ENCODE measurements at places on chromosomes 2 and 18.
A peak's percentile ranks its signal among the peaks of the same experiment; 100 is the strongest.

DNA sequence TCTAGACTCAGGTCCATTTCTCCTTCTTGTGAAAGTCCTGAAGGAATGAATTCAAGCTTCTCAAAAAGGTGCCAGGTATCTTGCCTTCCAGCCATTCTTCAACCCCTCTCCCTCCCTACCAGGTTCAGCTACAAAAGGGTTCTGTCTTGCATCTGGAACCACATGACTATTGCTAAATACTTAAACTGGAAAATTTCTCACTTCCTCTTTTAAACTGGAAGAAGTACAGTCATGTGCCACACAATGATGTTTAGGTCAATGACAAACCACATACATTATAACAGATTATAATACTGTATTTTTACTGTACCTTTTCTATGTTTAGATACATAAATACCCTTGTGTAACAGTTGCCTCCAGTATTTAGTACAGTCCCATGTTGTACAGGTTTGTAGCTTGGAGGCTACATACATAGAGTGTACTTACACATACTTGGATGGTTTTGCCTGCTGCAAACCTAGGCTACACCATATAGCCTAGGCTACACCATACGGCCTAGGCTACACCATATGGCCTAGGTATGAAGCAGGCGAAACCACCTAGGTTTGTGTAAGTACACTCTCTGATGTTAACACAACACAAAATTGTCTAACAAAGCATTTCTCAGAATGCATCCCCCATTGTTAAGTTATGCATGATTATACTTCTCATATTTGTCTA lies 142.0 kb upstream of the DNMT3A start:
- no peak for DNase-seq

DNA sequence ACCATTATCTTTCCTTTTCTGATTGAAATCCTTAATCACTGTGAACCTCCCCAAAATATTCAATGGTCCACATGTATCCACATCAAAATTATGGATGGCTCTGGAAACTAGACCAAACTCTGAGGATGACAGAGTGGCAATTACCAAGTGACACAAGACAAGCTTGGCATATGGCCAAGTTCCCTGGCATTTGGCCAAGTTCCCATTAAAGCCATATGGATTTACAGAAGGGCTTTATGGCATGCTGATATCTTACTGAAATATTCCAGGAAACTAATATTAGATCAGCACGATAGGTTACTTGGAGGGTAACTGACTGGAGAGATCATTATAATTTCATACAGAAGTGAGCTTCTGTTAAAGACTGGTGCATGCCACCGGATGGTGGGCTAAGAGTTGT lies 21.9 kb upstream of the CERS6 start:
- no peak for DNase-seq

DNA sequence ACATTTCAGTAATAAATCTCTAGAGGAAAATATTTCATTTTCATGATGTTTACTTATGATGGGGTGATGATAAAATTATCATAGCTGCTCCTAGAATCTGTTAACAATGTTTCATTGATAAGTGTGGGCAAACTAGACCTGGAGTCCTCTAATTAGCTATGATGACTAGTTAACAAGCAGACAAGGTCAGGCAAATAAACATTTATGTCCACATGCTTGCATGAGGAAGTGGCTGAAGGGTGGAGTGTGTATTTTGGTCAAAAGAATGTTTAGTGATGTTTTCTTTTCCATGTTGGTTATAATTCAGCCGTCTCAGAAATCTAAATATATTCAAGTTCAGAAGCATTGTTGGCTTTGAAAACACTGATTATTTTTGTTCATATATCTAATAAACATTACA lies 99.9 kb upstream of the FN1 start:
- DNase-seq = no peak

- no peak for DNase-seq
These were observed 122.1 kb upstream of the STPG4 start for GRCh38 chr2:47277187-47277586.

DNA sequence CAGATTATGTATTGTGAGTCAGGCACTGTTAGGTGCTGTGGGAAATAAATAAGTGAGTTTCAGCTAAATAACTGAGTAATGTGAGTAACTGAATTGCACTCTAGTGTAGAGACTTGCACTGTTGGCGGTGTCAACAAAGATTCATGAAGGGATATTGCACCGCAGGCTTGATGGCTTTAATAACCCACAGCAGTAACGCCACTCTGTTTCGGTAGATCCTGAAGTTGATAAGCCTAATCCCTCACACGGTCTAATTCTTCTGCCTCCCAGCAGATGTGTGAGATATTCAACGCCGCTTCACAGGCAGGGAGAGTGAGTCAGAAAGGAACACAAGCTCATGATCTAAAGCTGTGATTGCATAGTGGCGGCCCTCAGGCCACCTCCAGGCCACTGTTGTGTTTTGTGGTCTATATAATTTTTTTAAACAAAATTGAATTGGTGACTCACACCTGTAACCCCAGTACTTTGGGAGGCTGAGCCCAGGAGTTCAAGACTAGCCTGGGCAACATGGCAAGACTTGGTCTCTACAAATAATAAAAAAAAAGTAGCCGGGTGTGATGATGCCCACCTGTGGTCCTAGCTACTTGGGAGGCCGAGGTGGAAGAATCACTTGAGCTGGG lies 94.3 kb downstream of the LIPG start:
- DNase-seq = peak; percentile 99

- no peak for DNase-seq
These were observed 865.1 kb upstream of the ACVR2A start for GRCh38 chr2:146979746-146980145.

DNA sequence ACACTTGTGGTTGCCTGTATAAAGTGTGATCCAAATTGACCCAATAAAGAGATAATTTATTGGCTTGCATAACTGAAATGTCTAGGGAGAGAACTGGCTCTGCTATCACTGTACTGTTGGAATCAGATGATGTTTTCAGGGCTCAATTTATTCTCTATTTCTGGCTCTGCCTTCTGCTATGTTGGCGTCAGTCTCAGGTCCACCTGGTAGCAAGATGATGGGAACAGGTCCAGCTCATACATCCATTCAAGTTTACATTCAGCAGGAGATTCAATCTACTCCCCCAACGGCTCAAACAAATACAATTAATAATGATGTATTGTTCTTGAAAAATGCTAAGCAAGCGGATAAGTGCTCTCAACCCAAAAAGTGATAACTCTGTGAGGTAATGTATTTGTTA lies 297.7 kb upstream of the SYT4 start:
- no peak for DNase-seq

- DNase-seq = no peak
These were observed 246.6 kb upstream of the NCKAP5 start for GRCh38 chr2:133814890-133815289.

GRCh38 chr2:8729939-8730338 lies 48.1 kb downstream of the ID2 start:
- DNase-seq = no peak

GRCh38 chr18:48200631-48201336 lies 208.4 kb downstream of the ZBTB7C start:
- no peak for DNase-seq

GRCh38 chr2:160201849-160202539 lies 1.9 kb upstream of the ITGB6 start:
- no peak for DNase-seq

DNA sequence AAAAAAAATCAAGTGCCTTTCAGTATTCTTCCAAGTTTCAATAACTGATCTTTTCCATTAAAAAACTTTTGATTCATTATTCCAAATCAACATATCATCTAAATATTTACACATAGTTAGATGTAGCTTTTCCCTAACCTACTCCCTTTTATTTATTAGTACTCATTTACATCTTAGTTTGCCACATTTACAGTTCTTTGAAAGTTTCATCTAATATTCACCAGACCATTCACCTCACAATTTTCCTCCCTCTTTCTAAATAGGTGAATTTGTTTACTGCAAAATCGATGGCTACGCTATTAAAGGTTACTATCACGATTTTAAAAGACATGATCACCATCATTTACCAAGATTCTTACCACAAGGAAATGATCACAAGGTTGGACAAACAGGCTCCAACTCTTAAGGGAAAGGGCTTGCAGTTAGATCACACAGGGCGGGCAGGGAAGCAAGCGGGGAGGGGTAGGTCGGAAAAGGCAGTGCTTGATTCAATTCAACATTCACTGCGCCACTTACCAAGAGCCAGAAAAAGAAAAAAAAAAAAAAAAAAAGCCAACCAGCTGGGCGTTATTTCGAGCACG lies 654 bp upstream of the MARCHF7 start:
- no peak for DNase-seq

- DNase-seq = no peak
These were observed 71.3 kb upstream of the TEX51 start for GRCh38 chr2:126827371-126827770.

DNA sequence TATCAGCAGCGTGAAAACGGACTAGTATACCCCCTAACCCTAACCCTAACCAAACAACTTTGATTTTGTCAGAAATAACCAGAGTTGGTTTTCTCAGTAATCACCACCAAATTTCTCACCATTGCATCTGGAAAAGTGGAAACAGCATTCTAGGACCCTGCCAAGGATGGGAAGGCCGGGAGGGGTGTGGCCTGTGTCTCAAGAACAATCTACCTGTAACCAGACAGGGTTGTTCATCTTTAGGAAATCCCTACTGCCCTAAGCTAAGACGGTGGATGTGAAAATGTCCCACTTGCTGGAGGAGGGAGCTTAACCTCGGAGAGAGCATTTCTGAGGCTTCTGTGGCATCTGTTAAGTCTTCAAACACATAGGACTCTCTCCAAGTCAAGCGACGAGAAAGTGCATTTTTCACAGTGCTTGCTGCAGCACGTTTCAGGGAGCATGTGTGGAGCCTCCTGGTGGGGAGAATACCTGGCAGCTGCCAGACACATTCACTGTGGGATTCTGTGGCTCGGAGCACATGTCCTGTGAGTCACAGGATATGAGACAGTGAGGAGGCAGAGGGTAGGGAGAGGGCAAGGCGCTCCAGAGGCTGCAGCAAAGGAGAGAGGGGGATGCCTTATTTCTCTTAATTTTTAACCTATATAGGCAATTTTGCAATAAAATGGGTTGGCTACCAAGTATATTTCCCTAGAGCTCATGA lies 207.5 kb downstream of the SPP2 start:
- peak; percentile 97 for DNase-seq

GRCh38 chr2:72126186-72127100 lies 21.2 kb downstream of the CYP26B1 start:
- no peak for DNase-seq

GRCh38 chr2:94984964-94985575 lies 40.4 kb upstream of the MAL start:
- DNase-seq = no peak

DNA sequence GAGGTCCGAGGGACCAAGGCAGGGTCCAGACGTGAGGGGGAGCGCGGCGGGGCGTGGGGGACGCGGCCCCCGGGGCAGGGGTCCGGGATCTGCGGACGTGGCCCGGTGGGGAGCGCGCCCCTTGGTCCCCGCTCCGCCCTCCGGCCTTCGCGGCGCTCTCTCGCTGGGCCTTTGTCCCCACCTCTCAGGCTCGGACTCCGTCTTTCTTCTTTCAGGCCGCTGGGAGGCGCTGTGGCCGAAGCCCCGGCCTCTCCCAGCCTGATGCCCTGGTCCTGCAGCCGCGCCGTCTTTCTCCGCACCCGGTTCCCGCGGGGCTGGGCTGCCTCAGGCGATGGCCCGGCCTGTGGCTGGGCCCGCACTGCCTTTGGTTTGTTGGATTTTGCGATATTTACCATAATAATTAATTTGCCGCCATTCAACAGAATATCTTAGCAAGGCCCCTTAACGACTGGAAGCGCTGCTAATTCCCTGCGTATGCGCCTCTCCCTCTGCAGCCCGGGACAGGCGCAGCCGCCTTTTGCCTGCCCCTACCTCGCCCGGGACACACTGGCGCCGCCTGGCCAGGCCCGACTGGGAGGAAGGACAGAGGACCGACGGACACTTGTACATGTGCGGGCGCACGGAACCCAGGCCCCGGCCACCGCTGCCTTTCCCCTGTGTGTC lies 10.8 kb downstream of the SIX3 start:
- no peak for DNase-seq

DNA sequence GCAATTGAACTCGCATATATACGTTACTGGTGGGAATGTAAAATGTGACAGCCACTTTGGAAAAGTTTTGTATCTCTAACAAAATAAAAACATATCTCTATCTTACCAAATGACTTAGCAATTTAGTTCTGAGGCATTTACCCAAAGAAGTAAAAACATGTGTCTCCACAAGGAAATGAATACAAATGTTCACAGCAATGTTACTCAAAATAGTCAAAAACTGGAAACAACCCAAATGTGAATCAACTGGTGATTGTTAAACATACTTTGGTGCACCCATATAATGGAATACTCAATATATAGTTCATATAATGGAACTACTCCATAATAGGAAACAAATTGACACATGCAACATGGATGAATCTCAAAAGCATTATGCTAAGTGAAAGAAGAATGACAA lies 70.4 kb upstream of the DNER start:
- no peak for DNase-seq

- DNase-seq = no peak
These were observed 2.6 kb downstream of the ANKRD44 start for GRCh38 chr2:197307933-197308521.

DNA sequence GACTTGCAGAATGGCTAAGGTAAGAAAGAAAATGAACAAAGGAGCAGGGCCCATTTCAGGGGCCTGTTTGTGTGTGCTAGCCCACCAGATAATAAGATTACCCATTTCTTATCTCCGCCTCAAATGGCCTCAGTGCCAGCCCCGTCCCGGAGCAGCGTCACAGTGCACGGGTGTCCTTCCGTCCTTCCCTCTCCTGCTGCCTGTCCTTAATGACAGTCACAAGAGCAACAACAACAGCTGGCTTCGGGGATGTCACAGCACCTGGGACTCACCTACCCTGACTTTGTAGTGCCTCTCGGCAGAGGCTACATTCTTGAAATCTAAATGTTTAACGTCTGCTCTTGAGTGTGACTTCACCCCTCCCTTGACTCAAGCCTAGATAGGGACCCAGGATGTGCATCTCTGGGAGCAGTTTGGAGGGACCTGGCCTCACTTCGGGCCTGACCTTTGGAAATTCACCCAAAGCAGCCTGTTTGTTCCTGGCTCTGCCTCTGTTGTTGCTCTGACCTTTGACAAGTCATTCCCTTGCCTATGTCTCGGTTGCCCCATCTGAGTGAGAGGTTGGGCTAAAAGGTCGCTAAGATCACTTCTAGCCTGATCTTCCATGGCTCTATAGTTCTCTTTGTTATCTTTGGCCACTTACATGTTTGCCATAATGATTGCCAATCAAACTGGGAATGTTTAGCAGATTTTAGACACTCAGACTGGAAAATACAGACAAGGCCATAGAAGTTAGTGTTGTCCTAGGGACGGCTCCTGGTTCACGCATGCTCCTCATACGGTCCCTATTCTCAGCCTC lies 122.5 kb downstream of the KLHL29 start:
- no peak for DNase-seq

- DNase-seq = no peak
These were observed 298.3 kb downstream of the RBM43 start for GRCh38 chr2:150963336-150963735.

GRCh38 chr18:56202678-56203077 lies 435.7 kb downstream of the TXNL1 start:
- no peak for DNase-seq

GRCh38 chr2:128028668-128029054 lies 802 bp upstream of the SAP130 start:
- no peak for DNase-seq

- DNase-seq = no peak
These were observed 378.4 kb upstream of the PIK3C3 start for GRCh38 chr18:41576643-41577042.
